ENCODE measurements at places on chromosomes 6 and 20. TPM values are rescaled to one million over a fixed set of nuclear protein-coding genes. Genes with fewer than 3 reads are reported as not detected.

DNA sequence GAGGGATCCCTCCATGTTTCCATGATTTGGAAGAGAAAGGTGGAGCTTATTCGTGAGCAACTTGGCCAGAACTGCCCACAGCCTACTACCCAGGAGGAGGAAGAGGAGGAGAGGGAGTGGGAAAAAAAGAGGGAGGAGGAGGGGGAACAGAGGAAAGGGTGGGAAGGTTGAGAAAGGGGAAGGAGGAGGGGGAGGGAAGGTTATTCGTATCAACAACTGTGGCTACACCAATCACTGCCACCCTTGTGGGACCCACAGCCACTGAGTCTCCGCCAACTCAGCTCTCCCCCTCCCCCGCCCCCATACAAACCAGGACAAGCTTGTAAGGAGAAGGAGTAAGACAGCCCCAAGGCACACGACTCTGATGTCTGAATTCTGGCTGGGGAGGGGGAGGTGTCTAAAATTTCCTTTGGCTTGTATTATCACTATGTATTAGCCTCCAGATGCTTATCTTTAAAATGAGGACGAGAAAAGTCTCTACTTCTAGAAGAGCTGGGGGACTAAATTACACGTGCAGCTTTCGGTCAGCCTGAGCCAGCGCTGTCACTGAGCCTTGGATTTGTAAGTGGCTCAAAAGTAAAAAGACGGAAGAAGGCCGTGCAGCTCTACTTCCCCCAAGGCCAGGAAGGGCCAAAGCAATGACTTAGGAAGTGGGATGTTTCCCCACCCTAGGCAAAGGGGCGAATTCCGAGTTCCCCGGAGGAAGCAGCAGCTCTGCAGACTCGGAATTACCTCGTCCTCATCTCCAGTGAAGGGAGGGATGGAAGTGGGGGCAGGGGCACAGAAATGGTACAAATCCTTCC lies 1.0 kb downstream of the FKBP1A start:
- H3K27ac ChIP-seq, result peak overlapping the region; percentile 81
- H3K27me3 ChIP-seq, result peaks cover 16% of the 10 kb centered on the region
- peaks cover 77% of the 10 kb centered on the region for H3K4me1 ChIP-seq
- peak; percentile 43 for DNase-seq
- H3K36me3 ChIP-seq, result peaks cover 40% of the 10 kb centered on the region

DNA sequence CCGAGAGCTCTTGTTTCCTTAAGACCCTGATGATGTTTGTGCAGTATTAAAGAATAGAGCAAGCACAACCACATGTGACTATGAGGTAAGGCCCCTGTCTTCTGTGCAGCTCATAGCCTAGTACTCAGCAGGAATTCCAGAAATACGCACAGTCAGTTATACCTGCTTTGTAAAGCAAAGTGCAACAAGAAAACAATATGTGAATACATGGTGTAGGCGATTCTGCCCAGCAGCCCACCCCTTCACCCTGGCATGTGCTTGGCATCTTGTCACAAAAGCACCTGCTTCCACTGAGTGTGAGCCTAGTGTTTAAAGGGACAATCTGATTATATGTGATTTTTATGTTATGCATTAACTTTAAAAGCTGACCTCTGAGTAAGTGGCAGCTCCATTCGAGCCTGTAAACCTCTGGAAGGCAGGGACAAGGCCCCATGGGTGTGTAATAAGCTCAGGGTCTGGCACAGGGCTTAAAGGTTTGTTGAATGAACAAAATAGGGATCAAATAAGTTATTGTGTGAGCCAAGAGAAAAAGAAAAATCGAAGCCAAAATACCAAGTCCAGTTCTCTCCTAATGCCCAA lies 148.7 kb downstream of the DOK5 start:
- no peaks in the 10 kb centered on the region for H3K36me3 ChIP-seq
- DNase-seq, result no peak
- H3K27ac ChIP-seq, result no peak overlapping the region
- no peaks in the 10 kb centered on the region for H3K27me3 ChIP-seq

DNA sequence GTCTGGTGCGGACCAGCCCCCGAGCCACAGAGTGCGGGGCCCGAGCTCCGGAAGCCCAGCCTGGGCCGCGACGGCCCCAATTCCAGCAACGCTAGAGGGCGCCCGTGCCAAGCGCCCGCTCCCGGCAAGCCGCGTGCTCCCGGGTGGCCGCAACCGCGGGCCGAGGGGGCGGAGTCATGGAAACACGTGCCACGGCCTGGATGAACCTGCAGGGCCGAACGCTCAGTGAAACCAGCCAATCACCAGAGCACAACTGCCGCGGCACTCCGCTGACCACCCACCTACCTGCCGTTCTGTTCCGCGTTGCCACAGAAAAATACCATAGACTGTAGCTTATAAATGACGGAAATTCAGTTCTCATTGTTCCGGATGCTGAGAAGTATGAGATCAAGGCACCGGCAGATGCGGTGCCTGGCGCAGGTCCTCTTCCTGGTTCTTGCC lies 85.7 kb upstream of the FOXC1 start:
- no peaks in the 10 kb centered on the region for H3K36me3 ChIP-seq
- H3K4me3 ChIP-seq, result no peak overlapping the region
- peak; percentile 72 for DNase-seq
- peaks cover 24% of the 10 kb centered on the region for H3K4me1 ChIP-seq

- H3K27ac ChIP-seq, result no peak overlapping the region
- H3K4me3 ChIP-seq, result peak overlapping the region; percentile 45
- peaks cover 3% of the 10 kb centered on the region for H3K36me3 ChIP-seq
- peak; percentile 53 for DNase-seq
These were observed 7.5 kb downstream of the CCM2L start for GRCh38 chr20:32017711-32018251.

- H3K27me3 ChIP-seq, result no peaks in the 10 kb centered on the region
- H3K27ac ChIP-seq, result peak overlapping the region; percentile 98
- H3K4me1 ChIP-seq, result peaks cover 34% of the 10 kb centered on the region
- DNase-seq, result peak; percentile 90
- peak overlapping the region; percentile 95 for H3K4me3 ChIP-seq
These were observed 2.0 kb downstream of the CEBPB start for GRCh38 chr20:50192364-50193198.

GRCh38 chr20:46683939-46684750 lies 5.1 kb downstream of the TP53RK start:
- DNase-seq, result no peak
- no peak overlapping the region for H3K4me3 ChIP-seq

- H3K36me3 ChIP-seq, result peaks cover 34% of the 10 kb centered on the region
- H3K27ac ChIP-seq, result peak overlapping the region; percentile 20
- no peak for DNase-seq
These were observed 306.4 kb downstream of the CDKAL1 start for GRCh38 chr6:20840675-20841074.

GRCh38 chr20:53085720-53086119 lies 113.6 kb downstream of the TSHZ2 start:
- no peak for DNase-seq
- H3K4me3 ChIP-seq, result no peak overlapping the region
- no peak overlapping the region for H3K27ac ChIP-seq
- no peaks in the 10 kb centered on the region for H3K27me3 ChIP-seq

- no peak for DNase-seq
- H3K36me3 ChIP-seq, result no peaks in the 10 kb centered on the region
- H3K4me3 ChIP-seq, result no peak overlapping the region
- H3K27me3 ChIP-seq, result peaks cover 31% of the 10 kb centered on the region
- H3K4me1 ChIP-seq, result no peaks in the 10 kb centered on the region
- no peak overlapping the region for H3K27ac ChIP-seq
These were observed 58.6 kb upstream of the SLC32A1 start for GRCh38 chr20:38665506-38666285.

DNA sequence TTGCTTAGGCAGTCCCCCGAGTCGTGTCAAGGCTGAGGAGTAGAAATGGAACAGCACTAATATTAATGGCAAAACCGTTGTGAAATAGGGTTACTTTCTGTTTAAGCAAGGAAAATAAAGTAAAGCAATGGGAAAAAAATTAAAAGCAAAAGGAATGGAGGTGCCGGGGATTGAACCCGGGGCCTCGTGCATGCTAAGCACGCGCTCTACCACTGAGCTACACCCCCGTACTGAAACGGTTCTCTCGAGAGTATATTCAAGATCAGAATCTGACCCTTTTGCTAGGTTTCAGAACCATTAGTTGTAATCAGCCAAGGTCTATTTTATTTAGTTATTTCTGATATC lies 85.5 kb downstream of the TRIM27 start:
- DNase-seq, result peak; percentile 82
- H3K27me3 ChIP-seq, result peaks cover 29% of the 10 kb centered on the region
- peak overlapping the region; percentile 90 for H3K4me3 ChIP-seq
- H3K4me1 ChIP-seq, result peaks cover 24% of the 10 kb centered on the region
- peak overlapping the region; percentile 82 for H3K27ac ChIP-seq
- no peaks in the 10 kb centered on the region for H3K36me3 ChIP-seq

The HBS1L gene
- 77.5 TPM for total RNA-seq

The F13A1 gene
- not detected for total RNA-seq

The CST5 gene
- total RNA-seq, result not detected

The CRISP3 gene
- total RNA-seq, result not detected

The XKR7 gene
- total RNA-seq, result not detected

Measured in activated CD8-positive, alpha-beta T cell treated with anti-CD3 and anti-CD28 coated beads, Interleukin-2, amount 10 ng/mL, durations not matched to agents 7 days and 5 days (primary cell).